ENCODE measurements at places on chromosomes 3 and 15. TPM values are rescaled to one million over a fixed set of nuclear protein-coding genes. Genes with fewer than 3 reads are reported as not detected.

GRCh38 chr3:130604806-130605205, 87.8 kb downstream of the COL6A6 start:
- no peak for DNase-seq

GRCh38 chr15:88878720-88879184, 16.6 kb downstream of the HAPLN3 start:
- DNase-seq, result peak; percentile 60

- peak; percentile 95 for DNase-seq
Measured at GRCh38 chr3:45592830-45593707, 1.5 kb upstream of the LIMD1 start.

Gene LRRC31
- not detected for total RNA-seq

Gene SCN5A
- total RNA-seq, result 0.43 TPM

Data from fibroblast of villous mesenchyme (primary cell).